Activated naive CD4-positive, alpha-beta T cell (primary cell): ENCODE measurements at places on chromosomes 2 and 18.

- no peak for DNase-seq
Observed at GRCh38 chr2:217530392-217531090, 472.3 kb downstream of the TNS1 start.

- DNase-seq = no peak
Observed at GRCh38 chr2:86094229-86094628, 11.5 kb downstream of the POLR1A start.

GRCh38 chr2:70983506-70984227 is 5.2 kb downstream of the ANKRD53 start:
- DNase-seq = no peak

DNA sequence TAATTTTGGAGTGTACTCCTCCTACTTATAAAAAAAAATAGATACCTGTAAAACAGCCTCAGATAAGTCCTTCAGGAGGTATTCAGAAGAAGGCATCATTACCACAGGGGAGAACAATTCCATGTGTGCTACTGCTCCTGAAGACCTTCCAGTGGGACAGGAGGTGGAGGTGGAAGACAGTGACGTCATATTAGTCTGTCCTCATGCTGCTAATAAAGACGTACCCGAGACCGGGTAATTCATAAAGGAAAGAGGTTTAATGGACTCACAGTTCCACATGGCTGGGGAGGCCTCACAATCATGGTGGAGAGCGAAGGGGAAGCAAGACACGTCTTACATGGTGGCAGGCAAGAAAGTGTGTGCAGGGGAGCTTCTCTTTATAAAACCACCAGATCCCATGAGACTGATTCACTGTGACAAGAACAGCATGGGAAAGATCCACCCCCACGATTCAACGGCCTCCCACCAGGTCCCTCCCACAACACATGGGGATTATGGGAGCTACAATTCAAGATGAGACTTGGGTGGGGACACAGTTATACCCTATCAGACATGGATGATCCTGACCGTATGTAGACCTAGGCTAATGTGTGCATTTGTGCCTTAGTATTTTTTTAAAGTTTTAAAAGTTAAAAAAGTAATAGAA is 98.4 kb downstream of the NDUFA10 start:
- no peak for DNase-seq

DNA sequence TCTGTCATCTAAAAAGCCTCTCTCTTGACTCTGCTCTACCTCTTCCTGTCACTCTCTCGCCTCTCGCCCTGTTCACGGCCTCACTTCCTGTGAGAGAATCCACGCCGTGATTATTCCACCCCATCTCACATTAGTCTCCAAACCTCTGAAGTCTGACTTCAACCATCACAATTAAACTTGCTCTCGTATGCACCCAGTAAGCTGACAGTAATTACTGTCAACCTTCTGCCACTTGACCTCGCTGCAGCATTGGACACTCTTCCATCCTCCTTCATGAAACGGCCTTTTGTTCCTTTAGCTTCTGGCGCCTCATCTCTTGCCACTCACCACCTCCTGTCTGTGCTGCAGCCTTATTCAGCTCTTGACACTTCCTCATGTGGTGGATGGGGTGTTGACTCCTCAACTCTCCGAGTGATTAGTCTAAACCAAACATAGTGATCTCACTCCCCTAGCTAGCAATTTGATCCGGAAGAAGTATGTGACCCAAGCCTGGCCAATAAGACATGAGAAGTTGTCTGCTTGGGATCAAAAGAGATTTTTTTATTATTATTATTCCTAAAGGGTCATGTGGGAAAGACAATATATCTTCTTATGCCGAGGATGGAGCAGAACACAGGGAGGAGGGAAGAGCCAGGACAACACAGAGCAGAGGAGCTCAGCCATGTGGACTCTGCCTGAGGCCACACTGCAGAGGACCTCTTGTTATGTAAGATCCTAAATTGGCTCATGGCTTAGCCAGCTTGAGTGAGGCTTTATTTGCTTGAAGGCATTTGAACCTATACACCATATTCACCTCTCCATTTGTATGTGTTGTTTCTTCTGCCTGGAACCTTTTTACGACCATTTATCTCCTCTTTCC is 38.4 kb upstream of the MYO1B start:
- DNase-seq = no peak

DNA sequence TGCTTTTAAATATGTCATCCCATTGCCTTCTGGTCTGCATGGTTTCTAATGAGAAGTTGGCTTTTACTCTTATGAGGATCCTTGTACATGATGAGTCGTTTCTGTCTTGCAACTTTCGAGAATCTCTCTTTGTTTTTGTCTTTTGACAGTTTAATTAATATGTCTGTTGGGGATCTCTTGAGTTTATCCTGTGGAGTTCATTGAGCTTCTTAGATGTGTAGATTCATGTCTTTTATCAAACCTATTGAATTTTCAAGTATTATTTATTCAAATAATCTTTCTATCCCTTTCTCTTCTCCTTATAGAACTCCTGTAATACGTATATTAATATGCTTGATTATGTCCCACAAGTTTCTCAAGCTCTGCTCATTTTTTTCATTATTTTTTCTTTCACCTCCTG is 67.9 kb downstream of the TMEM185B start:
- no peak for DNase-seq

- DNase-seq = no peak
Observed at GRCh38 chr2:100339823-100340222, 17.5 kb upstream of the LONRF2 start.

DNA sequence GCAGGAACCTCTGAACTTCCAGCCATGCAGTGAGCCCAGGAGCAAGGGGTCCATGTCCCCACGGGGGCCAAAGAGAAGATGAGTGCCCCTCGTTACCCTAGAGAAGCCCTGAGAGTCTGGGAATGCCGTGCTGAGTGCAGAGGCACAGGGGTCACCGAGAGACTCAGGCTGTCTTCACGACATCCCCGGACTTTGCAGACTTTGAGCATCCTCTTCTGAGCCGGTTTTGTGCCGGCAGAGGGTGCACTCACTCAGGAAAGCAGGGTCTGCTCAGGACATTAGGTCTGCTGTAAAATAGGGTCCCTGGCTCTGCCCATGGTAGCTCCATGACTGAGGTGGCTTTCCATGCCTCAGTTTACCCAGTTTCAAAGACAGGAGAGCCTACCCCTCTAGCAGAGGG is 71.0 kb downstream of the GALNT14 start:
- DNase-seq = no peak

DNA sequence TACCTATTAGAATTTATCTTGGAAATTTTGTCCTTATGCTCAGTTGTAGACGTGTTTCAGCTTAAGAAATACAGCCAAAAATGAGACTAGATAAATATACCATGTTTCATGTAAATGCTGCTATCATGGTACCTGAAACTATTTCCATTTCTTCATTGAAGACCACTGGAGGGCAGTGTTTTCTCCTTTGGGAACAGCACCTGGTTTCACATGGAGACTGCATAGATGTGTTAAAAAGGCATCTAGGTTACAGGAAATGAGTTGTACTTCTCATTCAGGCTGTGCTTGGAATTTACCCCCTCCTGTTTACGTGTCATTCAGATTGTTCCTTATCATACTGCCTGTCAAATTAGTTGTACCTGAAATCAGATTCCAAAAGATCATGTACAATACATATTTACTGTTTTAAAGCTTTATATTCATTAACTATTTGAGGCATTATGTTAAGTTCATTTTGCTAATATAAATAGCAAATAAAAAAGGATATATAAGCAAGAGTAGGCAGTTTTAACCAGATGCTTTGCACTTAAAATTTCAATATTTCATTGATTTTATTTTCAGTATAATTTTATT is 57.3 kb upstream of the PSMD14 start:
- DNase-seq = no peak

- DNase-seq = no peak
Observed at GRCh38 chr2:158580760-158581159, 124.0 kb downstream of the PKP4 start.
